ENCODE measurements at places on chromosomes 5 and 9.

DNA sequence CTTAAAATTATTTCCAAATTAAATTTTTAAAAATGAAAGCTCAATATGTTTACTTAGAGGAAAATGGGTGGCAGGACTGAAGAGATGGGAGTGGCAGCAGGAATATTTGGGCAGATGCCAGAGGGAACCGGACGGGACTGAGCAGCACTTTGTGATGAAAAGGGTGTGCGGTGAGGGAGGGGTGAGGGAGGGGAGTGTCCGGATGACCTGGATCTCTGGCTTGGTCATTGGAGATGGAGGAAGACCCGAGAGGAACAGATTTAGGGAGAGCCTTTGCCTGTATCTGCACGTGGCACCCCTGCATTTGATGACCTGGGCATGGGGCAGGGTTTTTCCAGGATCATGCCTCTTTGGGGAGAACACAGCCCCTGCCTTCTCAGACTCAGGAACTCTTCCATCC is 201.1 kb upstream of the MVB12B start:
- DNase-seq, result no peak

DNA sequence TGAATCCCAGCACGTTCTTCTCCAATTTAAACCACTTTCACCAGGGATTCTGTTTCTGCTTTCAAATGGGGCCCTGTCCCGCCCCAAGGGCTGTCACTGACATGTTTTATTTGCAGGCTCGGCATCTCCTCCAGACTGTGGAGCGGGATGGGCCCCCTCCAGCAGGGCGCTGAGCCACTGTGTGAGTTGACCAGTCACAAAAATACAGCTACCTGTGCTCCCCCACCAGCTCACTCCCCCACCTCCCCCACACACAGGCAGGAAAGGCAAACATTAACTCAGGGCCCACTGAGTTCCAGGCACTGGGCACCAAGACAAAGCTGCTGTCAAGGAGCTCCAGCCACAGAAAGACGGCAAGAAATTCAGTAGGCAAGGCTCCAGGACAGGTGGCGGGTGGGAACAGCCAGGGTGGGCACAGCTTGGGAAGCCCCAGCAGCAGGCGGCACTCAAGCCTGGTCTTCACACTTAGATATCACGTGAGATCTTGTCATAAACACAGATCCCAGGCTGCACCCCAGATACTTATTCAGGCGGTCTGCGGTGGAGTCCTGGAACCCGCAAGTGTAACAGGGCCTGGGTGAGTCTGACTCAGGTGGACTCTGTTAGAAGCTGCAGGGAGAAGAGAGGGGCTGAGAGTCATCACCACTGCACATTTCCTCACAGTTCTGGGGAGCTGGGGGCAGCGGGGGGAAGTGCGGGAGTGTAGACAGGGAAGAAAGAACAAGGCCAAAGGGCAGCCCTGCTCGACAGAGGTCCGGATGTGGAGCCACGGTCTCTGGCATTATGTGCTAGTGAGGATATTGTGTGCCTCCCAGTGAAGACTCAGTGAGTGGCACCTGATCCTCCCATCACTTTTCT is 44.7 kb downstream of the OR2V1 start:
- DNase-seq, result no peak

DNA sequence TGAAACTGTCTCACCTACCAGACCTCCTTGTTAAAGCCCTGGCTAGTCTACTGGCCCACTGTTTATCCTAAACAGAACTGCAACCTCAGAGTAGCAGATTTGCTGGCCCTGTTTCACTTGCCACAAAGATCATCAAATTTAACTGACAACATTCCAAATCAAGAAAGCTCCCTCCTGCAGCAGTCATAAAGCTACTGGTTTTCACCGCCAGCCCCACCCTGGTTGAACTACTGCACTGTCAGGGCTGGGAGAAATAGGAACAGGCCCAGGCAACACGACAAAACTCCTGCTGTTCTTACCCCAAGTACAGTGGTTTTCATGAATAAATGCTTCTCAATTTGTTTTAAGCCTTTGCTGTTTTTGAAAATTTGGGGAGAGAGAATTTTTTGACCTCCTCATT is 63.0 kb downstream of the NR6A1 start:
- no peak for DNase-seq

GRCh38 chr9:137278061-137278701 is 655 bp downstream of the TOR4A start:
- peak; percentile 77 for DNase-seq

GRCh38 chr5:129541648-129542251 is 81.7 kb downstream of the ADAMTS19 start:
- peak; percentile 32 for DNase-seq

DNA sequence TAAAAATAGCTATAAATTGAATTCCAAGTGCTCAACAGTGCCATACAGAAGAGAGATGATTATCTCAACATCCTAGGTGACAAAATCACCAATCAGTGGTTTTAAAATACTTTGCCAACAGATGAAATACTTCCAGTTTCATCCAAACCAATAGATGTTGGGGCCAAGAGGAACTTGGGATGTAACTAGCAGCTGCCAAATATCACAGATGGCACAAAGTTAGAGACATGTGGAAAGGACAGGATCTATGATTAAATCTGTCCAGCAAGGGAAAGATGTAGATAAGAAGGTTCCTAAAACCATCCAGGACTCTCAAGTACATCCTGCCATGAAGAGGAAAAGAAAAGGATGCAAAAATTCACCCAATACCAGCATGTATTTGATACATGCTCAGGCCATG is 23.8 kb downstream of the TRPM3 start:
- DNase-seq, result no peak
